ENCODE measurements at places on chromosomes 7 and 10.

- no peak for DNase-seq
These were observed 313.1 kb upstream of the SMIM30 start for GRCh38 chr7:113431406-113431805.

DNA sequence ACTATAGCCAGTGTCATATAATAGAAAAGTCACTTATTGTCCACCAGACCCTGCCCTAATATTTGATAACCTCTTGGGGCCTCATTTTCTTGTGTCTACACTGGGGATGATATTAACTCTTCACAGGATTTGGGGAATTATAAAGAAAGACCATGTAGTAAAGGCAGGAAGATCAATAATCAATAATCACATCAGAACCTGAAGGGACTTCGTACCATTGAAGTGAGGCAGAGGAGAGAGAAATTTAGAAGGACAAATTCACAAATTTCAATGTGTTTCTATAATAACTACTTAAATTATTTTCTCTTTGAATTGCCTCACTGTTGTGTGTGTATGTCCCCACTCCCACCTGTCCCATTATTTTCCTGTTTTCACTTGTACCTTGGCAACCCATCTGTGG lies 10.7 kb upstream of the SGMS1 start:
- no peak for DNase-seq

GRCh38 chr7:151076863-151077704 lies 3.5 kb downstream of the FASTK start:
- no peak for DNase-seq

- no peak for DNase-seq
These were observed 5.4 kb upstream of the STK17A start for GRCh38 chr7:43577485-43577951.

DNA sequence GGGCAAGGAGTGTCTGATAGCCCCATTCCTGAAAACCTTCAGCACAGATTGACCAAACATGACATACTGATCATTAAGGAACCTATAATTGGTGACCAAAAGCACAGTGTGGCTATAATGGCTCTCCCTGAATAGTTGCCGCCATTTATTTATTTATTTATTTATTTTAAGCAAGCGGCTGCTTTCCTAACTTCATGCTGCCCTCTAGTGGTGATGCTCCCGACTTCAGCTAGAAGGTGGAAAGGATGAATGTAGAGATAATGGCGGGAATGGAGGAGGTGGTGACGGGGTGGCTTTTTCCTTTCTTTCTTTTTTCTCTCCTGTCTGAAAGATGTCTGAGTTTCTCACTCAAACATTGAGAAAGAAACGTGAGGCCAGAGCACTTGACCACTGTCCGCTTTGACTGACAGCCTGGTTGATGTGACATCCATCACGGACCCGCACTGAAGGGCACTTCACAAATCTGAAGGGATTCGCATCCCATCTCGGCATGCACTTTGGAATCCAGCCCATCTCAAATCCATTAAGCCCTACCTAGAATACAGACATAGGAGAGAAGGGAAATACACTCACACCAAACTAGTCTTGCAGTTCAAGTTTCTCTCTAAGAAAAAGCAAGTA lies 1090.1 kb downstream of the KCNMA1 start:
- peak; percentile 65 for DNase-seq

DNA sequence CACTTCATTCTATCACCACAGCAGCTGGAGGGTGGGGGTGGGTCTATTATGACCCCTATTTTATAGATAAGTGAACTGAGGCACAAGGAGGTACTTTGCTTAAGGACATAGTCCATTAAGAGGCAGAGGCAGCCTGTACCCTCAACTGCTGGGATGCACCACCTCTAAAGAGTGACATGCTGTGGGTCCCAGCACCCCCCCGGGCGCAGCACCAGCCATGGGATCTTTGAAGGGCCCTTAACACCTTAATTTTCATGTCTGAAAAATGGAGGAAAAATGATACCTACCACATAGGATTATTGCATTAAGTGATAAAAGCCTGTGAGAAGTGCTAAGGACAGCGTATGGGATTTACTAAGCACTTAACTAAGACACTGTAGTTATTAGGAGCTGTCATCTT lies 15.4 kb downstream of the ADCYAP1R1 start:
- no peak for DNase-seq

DNA sequence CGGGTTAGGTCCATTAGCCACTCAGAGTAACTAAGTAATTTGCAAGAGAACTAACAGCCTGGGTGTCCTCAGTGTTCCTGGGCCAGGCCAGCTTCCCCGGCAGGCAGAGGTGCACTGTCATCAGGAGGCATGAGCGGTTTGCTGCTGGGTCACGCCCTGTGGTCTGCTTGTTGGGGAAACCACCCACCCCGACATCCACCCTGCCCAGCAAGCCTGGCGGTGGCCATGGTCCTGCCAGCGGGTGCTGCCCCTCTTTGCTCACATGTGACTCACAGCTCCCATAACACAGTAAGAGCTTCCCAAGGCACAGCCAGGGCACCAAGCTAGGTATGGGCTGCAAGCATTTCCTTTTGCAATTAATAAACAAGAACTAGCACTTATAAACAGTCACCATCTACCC lies 75.9 kb downstream of the RGS10 start:
- DNase-seq: no peak

DNA sequence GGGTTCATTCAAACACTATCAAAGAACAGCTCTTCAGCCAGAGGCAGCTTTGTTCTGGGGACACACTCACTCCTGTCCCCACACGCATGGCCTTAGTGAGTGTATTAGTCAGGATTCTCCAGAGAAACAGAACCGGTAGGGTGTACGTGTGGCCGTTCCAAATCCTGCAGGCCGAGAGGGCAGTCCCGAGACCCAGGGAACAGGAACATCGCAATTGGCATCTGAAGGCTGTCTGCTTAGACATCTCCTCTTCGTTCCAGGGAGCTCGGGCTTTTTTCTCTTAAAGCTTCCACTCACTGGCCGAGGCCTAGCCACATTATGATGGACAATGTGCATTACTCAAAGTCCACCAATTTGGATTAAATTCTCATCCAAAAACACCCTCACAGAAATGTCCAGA lies 523.3 kb downstream of the GLRX3 start:
- no peak for DNase-seq

GRCh38 chr7:111753968-111754367 lies 191.7 kb upstream of the IMMP2L start:
- no peak for DNase-seq

- no peak for DNase-seq
These were observed 151.1 kb downstream of the SEM1 start for GRCh38 chr7:96558530-96558929.

- DNase-seq: no peak
These were observed 30.3 kb downstream of the GATA3 start for GRCh38 chr10:8084799-8085198.

- DNase-seq: no peak
These were observed 59.4 kb downstream of the ST7 start for GRCh38 chr7:117012696-117013095.
